Upper lobe of left lung (tissue), 6 donors: ENCODE measurements at places on chromosomes 4 and X. TPM values are rescaled to one million over a fixed set of nuclear protein-coding genes. Genes with fewer than 3 reads are reported as not detected.

The GPR143 gene
- total RNA-seq = 0.84 TPM

The DRP2 gene
- not detected for total RNA-seq

The F11 gene
- 9.7 TPM for total RNA-seq

The HSFX3 gene
- total RNA-seq = not detected

The TAF7L gene
- not detected for total RNA-seq

The UFSP2 gene
- 29.1 TPM for total RNA-seq

DNA sequence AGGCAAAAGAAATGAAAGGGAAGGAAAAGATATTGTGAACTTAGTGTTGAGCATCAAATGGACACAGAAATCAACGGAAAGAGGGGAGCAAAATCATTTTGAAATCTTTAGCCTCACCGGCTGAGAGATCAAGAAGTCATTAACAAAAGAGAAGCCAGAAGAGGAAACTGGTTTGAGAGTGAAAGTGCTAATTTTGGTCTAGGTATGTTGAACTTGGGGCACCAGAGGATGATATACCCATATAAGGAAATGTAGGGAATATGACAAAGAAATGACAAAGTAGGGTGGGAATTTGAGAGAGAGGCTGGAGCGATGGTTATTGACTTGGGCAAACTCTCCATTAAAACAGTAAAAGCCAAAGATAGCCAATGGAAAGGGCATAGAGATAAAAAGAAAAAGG, 183.4 kb upstream of the ATOH1 start:
- no peak for DNase-seq
- no peak overlapping the region for H3K4me3 ChIP-seq
- H3K27ac ChIP-seq = no peak overlapping the region

DNA sequence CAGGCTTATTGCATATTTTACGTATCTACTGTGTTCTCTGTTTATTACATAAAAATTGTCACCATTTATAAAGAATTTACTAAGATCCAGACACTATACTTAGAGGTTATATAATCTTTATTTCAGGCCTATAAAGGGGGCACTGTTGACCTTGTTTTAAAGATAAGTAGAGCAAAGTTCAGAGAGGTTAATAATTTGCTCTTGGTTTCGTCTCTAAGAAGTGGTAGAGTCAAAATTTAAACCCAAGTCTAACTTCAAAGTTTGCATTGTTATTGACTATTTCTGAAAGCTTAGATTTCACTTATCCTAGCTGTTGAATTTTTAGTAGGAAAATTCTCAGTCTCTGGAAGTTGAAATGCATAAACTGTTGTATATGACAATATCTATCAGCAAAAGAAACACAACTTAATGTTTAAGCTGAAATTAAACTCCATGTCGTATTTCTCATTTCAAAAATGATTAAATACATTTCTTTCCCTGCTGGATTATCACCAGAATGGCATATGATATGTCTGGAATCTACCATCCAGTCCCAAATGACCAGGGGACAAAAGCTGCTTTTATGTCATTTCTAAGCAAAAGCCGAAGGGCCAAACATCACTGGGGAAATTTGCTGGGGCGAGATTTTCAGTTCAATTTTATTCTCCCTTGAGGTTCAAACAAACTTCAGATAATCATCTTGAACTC, 138.4 kb downstream of the SLC7A11 start:
- no peaks in the 10 kb centered on the region for H3K27me3 ChIP-seq
- H3K36me3 ChIP-seq = no peaks in the 10 kb centered on the region
- H3K4me3 ChIP-seq = no peak overlapping the region
- DNase-seq = no peak
- no peak overlapping the region for H3K27ac ChIP-seq

DNA sequence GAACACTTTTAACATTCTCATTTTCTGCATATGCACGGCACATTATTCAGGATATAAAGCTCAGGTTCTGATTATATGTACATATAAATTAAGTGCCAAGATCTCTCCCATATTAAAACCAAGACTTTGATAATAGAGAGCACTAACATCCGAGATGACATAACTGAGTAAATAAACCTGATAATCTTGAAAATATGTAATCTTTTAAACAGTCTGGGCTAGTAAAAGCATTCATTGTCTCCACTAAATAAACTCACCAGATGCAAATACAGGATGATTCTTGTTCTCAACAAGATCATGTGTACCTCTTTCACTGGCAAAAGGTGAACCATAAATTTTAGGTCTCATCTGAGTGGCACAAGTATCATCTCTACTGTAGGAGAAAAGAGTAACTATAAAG, 942.2 kb downstream of the TRAM1L1 start:
- no peak overlapping the region for H3K4me3 ChIP-seq
- no peak for DNase-seq
- no peaks in the 10 kb centered on the region for H3K4me1 ChIP-seq

DNA sequence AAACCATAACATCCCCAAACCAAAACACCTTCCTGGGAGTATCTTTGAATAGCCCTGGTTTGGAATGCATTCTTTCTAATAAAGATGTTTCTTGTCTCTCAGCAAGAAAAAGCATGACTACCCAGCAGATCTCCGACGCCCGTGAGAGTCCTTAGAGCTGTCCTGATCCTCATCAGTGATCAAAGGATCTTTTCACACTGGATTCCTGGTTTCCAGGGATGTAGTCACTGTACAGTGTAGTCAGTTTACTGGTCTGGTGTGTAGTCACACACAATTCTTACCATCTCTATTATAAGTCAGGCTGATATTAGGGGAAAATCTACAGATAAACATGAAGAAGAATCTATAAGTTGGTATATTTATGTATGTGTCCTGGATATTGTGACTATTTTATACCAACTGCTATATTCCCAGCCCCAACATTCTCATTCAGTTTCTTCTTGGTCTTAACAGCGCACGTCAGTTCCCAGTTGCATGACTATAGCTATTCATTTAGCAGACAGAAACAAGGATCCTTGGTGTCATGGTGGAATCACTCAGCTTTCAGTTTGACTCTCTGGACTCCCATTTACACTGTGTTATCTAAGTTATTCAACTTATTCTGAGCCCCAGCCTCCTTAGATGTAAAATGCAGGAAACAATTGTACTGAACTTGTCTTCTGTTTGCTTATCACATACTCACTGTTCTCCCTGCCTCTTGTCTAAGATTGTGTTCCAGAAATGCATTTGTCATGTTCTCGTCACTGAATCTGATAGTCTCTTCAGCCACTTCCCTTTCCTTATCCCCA, 68.3 kb downstream of the SLIT2 start:
- H3K36me3 ChIP-seq = no peaks in the 10 kb centered on the region
- H3K27ac ChIP-seq = no peak overlapping the region
- no peaks in the 10 kb centered on the region for H3K27me3 ChIP-seq
- DNase-seq = no peak
- H3K4me3 ChIP-seq = no peak overlapping the region

GRCh38 chr4:25567253-25567652, 88.4 kb upstream of the SLC34A2 start:
- no peak overlapping the region for H3K4me3 ChIP-seq
- no peaks in the 10 kb centered on the region for H3K36me3 ChIP-seq
- no peak for DNase-seq
- peak overlapping the region; percentile 8 for H3K27ac ChIP-seq

DNA sequence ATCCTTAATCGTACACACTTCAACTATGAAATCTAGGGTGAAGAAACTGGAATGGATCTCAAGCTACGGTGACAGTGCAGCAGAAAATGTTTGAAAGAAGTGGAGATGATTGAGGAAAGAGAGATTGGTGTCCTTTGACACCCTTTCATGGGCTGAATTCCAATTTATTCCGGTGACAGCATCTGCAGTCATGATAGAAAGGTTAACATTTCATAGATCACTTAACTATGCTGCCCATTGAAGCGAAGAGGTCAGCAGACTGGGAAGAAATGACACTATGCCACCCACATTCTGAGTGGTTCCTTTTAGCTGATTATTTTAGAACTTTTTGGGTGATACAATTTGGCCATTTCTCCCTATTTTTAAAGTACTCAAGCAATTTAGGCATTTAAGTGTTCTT, 82.3 kb downstream of the DNAAF6 start:
- no peak overlapping the region for H3K27ac ChIP-seq
- no peaks in the 10 kb centered on the region for H3K4me1 ChIP-seq
- no peak for DNase-seq
- H3K36me3 ChIP-seq = no peaks in the 10 kb centered on the region
- H3K4me3 ChIP-seq = no peak overlapping the region
- H3K27me3 ChIP-seq = no peaks in the 10 kb centered on the region

DNA sequence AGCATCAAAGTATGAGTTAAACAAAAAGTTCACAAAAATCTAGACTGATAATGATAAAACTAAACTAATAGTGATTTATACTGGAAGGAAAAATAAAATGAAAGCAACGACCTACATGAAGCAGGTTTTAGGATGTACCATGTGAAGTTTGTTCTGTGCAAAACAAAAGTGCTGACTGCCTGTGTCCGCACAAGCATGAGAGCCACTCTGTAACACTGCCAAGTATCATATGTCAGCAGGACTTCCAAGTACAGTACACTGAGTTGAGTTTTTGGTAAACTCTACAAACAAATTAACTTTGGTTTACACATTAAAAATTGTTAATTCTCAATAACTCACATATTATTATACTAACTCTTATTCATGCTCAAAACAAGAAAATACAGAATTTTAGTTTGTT, 459.0 kb downstream of the PDGFC start:
- H3K36me3 ChIP-seq = no peaks in the 10 kb centered on the region
- no peak overlapping the region for H3K4me3 ChIP-seq
- H3K4me1 ChIP-seq = no peaks in the 10 kb centered on the region
- no peak overlapping the region for H3K27ac ChIP-seq

GRCh38 chr4:98639108-98639507, 19.3 kb downstream of the TSPAN5 start:
- H3K4me3 ChIP-seq = no peak overlapping the region
- DNase-seq = no peak
- no peak overlapping the region for H3K27ac ChIP-seq
- H3K27me3 ChIP-seq = no peaks in the 10 kb centered on the region

GRCh38 chr4:27081675-27082586, 221.3 kb downstream of the STIM2 start:
- DNase-seq = no peak
- H3K36me3 ChIP-seq = no peaks in the 10 kb centered on the region
- H3K27me3 ChIP-seq = no peaks in the 10 kb centered on the region
- no peak overlapping the region for H3K27ac ChIP-seq
- no peak overlapping the region for H3K4me3 ChIP-seq

- no peak overlapping the region for H3K4me3 ChIP-seq
- DNase-seq = no peak
- H3K27me3 ChIP-seq = no peaks in the 10 kb centered on the region
Observed at GRCh38 chr4:98891478-98892337, 37.2 kb downstream of the EIF4E start.

GRCh38 chr4:106583567-106583966, 215.0 kb upstream of the GIMD1 start:
- no peak for DNase-seq
- H3K27ac ChIP-seq = no peak overlapping the region
- no peaks in the 10 kb centered on the region for H3K36me3 ChIP-seq

GRCh38 chrX:49003696-49004095, 1.6 kb upstream of the GRIPAP1 start:
- no peak overlapping the region for H3K27ac ChIP-seq
- H3K4me3 ChIP-seq = no peak overlapping the region
- H3K27me3 ChIP-seq = no peaks in the 10 kb centered on the region
- H3K36me3 ChIP-seq = no peaks in the 10 kb centered on the region
- H3K4me1 ChIP-seq = no peaks in the 10 kb centered on the region

- H3K27me3 ChIP-seq = no peaks in the 10 kb centered on the region
- H3K4me1 ChIP-seq = no peaks in the 10 kb centered on the region
- H3K4me3 ChIP-seq = no peak overlapping the region
- no peak for DNase-seq
- H3K27ac ChIP-seq = no peak overlapping the region
Observed at GRCh38 chr4:85557016-85557901, 82.3 kb downstream of the ARHGAP24 start.

DNA sequence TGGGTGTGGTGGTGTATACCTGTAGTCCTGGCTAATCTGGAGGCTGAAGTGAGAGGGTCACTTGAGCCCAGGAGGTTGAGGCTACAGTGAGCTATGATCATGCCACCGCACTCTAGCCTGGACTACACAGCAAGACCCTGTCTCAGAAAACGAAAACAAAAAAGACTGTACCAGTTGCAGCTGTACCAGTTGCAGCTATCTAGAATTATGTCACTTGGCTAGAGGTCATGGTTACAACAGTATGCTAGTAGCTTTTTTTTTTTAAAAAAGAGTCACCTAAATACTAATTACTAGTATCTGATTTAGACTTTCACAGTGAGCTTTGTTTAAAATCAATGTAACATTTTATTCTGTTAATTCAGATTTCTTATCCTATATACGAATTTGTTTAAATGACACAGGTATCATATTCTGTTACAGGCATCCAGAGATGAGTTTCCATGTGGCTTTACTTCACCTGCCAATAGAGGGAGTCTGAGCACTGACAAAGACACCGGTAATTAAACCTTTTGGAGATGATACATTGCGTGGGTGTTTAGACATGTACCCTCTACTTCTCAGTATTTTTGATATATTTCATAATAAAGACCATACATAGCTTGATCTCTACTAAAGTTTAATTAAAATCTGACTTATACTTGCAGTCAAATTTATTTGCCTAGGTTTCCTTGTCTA, 100.2 kb upstream of the IL13RA1 start:
- H3K36me3 ChIP-seq = no peaks in the 10 kb centered on the region
- no peak for DNase-seq
- H3K27ac ChIP-seq = no peak overlapping the region
- H3K27me3 ChIP-seq = no peaks in the 10 kb centered on the region
- H3K4me3 ChIP-seq = no peak overlapping the region

DNA sequence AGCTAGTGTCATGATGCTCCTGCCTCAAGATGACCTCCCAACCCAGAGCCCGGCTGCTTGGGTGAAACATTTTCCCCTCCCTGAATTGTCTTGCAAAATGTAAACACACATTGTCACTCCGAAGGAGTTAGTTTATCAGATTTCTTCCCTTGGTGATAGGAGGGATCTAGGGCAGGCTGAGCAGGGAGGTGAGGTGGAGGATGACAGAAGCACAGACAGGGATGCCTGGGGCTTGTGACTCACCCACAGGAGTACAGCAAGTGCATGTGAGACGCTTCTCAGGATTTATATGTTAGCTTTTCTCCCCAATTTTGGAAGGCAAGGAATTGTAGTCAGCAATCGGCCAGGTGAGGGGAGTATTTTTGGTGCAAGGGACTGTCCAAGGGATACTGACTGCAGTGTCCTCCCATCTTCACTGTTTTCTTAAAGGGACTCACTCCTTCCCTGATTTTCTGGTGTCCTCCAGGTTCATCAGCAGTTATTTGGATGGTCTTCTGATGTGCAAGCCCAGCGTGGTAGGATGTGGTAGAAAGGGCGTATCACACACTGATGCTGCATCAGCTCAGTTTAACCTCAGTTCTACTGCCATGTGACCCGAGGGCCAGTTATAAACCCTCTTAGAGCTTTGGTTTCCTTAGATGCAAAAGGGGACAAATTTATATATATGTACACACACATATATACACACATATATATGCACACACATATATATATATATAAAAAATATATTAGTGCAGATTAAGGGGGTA, 46.2 kb upstream of the IGFBP7 start:
- H3K36me3 ChIP-seq = no peaks in the 10 kb centered on the region
- H3K27me3 ChIP-seq = no peaks in the 10 kb centered on the region
- no peak overlapping the region for H3K4me3 ChIP-seq
- no peaks in the 10 kb centered on the region for H3K4me1 ChIP-seq
- DNase-seq = no peak
